ENCODE measurements at places on chromosomes 12 and 14.

DNA sequence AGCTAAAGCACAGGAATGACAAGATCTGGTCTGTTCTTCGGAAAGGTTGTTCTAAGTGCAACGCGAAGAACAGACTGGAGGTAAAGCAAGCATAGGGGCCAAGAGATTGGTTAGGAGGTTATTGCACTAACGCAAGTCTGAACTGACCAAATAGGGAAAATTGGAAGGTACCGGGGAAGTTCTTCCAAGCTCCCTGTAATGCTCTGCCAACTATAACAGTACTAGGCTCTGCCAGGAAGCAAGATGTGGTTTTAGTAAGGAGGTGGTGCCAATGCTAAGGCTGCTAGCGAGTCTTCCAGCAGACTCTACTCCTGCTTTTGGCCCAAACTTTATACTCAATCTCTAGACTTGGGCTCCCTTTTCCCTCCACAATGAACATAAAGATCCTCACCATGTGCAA lies 138.6 kb downstream of the PAWR start:
- no peak for DNase-seq

DNA sequence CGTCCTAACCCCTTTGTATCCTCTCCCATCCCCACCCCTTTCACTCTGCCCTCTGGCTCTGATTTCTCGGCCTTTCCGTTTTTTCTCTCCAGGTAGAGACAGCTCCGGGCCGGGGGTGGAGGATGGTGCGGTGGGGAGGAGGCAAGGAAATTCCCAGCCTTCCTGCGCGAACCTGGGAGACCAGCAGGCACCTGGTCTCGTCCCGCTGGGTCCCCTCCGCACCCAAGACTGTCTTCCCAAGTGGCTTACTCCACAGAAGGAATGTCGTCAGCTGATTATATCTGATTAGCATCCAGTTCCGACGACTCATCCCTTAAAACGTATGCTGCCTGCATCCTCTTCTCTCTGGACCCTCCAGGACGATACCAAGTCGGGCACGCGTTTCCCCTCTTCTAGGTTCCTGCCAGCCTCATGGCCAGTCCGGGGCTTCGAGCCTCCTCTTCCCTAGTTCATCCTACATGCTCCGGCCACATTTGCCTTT lies 42.2 kb upstream of the CAPRIN2 start:
- DNase-seq = no peak

GRCh38 chr12:2343681-2344080 lies 290.9 kb downstream of the CACNA1C start:
- DNase-seq = no peak

DNA sequence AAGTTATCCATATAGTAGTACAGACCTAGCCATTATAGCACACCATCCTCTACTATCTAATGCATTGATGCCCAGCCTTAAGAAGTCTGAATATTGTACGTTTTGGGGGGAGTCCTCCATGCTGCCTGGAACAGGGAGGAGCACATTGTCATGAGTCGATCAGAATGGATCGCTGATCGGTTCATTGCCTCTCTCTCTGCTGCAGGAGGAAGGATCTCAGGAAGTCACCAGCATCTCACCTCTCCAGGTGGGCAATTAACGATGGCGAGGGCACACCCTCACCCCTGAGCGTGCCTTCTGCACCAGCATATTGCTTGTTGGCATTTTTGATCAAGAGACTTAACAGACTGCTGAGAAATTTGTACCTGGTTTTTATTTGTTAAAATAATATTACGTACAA lies 11.5 kb downstream of the CCND2 start:
- no peak for DNase-seq

GRCh38 chr14:61486930-61487495 lies 165.6 kb downstream of the PRKCH start:
- DNase-seq = no peak

Measured in LNCaP clone FGC (cell line).